GM23248 (cell line): ENCODE measurements at places on chromosomes 1 and 21. TPM values are rescaled to one million over a fixed set of nuclear protein-coding genes. Genes with fewer than 3 reads are reported as not detected.

ODF2L gene
- 33.0 TPM in 2 replicates for total RNA-seq

NUP210L gene
- 0.11 TPM in 1 of 2 replicates, not detected in the other for total RNA-seq

HDAC1 gene
- 52.5 and 58.5 TPM in 2 replicates for total RNA-seq

SLC5A9 gene
- total RNA-seq: not detected in 2 replicates

DNA sequence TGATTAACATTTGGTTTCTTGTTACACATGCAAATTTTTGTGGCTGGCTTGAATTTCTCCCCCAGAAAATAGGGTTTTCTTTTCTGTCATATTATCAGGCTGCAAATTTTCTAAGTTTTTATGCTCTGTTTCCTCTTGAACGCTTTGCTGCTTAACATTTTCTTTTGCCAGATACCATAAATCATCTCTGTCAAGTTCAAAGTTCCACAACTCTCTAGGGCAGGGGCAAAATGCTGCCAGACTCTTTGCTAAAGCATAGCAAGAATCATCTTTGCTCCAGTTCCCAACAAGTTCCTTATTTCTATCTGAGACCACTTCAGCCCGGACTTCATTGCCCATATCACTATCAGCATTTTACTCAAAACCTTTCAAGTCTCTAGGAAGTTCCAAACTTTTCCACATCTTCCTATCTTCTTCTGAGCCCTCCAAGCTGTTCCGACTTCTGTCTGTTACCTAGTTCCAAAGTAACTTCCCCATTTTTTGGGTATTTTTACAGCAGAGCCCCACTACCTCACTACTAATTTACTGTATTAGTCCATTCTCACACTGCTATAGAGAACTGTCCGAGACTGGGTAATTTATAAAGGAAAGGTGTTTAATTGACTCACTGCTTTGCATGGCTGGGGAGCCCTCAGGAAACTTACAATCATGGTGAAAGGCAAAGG is 486.9 kb upstream of the NCAM2 start:
- no peak for DNase-seq
